Stimulated activated CD4-positive, alpha-beta T cell treated with anti-CD3 and anti-CD28 coated beads, Interleukin-12 subunit alpha, Interleukin-12 subunit beta, amount 100 ng/mL, for 24 hours (primary cell): ENCODE measurements at places on chromosomes 1 and 21.

- no peak for DNase-seq
These were observed 9.2 kb downstream of the ZBTB48 start for GRCh38 chr1:6588893-6589520.

DNA sequence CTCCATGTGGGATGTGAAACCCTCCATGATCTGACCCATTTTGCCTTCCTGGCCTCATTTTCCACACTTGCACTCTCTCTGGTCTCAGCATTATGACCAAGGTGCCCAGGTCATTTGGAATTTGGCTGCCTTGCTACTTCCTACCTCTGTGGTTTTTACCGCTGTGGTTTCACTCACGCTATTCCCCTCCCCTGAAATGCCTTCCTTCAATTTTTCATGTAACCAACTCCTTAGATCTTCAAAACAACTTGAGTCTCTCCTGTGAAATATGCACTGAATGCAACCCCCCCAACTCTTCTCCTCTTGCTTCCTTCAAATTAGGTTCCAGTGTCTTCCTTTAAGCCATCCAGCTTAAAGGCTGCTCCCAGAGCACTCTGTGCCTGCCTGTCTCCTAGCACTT, 50.1 kb downstream of the PHC2 start:
- DNase-seq: no peak

- DNase-seq: no peak
These were observed 32.8 kb downstream of the PTAFR start for GRCh38 chr1:28143496-28144202.

DNA sequence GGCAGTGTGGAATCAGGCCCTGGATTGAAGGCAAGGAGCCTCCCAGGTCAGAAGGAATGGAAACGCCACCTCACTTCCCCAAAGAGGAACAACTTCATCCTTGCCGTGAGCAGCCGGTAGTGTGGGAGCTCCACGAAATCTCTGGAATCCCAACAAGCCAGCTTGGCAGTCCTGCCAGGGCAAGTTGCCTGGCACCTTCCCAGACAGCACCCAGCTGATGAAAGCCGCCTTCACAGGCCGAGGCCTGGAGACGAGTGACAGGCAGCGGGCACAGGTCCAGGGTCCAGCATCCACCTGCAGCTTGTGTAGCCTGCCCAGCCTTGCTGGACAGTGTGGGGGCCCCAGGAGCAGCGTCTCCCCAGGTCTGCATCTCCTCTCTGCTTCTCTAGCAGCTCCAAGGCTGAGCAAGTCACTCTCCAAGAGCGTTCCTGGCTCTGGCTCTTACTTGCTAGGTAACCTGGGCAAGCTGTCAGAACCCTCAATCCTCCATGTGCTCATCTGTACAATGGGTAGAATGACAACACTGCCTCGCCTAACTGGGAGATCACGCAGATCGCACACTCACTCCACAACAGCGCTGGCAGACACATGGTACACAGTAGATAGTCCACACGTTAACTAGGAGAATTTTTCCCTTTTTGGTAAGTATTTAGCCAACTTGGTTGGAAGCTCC, 43.0 kb downstream of the ACOT7 start:
- no peak for DNase-seq

DNA sequence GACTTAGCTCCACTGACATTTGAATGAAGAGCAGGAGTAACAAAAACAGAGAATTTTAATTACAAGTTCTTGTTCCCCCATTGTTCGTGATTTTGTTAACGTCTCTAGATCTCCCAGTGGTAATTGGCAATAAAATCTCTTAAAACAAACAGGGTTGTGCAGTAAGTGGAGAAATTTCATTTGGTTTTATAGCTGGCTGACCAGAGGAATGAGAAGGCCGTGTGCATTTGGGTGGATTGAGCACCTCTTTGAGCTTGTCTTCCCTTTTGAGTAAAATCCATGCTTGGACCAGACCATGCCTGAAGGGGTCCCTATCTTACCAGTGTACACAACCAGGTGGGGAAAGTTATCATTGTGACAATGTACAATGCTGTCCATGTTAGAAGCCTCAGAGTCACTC, 137.8 kb downstream of the HIVEP3 start:
- no peak for DNase-seq

- no peak for DNase-seq
These were observed 20.5 kb downstream of the IQGAP3 start for GRCh38 chr1:156551869-156552268.

- no peak for DNase-seq
These were observed 304.0 kb downstream of the KIF26B start for GRCh38 chr1:245458761-245459174.

- no peak for DNase-seq
These were observed 207.1 kb downstream of the AKT3 start for GRCh38 chr1:243642936-243643335.

- DNase-seq: no peak
These were observed 82.9 kb upstream of the DSCAM start for GRCh38 chr21:40929833-40930232.
